COLO829 (cell line): ENCODE measurements at places on chromosomes 16 and 17.

DNA sequence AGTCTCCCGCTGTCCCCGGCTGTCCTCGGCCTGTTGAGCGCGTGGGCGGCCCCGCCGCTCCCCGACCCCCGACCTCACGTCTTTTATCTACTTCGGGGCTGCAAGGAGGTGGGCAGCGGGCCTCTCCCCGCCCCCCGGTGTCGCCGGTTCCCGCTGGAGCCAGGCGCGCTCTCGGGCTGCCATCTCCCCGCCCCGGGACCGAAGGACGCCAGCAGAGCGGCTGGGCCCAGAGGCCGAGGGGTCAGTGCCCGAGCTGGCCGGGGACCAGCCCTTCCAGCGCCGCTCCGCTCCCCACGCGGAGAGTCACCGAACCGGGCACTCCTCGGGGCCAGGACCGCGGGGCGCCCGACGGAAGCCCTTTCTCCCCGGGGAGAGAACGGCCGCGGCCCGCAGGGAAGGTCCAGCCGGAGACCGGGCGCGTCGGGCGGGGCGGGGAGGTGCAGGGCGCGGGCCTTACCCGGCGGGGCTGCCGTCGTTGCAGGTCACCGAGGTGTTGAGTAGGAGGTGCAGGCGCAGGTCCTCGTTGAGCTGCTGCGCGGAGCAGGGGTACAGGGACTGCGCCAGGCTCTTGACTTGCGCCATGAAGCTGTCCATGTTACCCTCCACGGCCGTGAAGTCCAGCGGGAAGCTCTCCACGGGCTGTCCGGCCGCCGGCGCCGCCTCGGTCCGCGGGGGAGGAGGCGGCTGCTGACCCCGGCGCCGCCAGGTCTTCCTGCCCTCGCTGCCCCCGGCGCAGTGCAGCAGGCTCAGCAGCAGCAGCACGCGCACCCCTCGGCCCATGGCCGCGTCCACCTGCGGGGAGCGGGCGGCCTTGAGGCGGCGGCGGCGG, 643 bp downstream of the NOTUM start:
- DNase-seq = no peak

DNA sequence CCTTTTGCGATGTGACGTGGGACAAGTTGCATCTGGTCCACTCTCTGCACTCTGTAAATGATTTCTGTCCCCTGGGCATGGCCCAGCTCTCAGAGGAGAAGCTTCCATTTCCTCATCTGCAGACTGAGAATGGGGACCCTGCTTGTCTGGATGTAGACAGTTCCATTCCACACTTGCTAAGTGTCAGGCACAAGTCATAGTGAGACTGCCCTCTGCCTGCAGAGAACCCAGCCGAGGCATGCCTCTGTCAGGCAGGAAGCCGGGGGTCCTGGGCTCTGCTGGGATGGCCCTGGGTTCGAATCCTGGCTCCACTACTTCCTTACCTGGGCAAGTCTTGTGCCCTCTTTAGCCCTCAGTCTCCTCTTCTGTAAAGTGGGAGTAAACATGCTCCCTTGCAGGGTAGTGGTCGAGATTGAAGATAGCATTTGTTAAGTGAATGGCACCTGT, 4.1 kb downstream of the MAP2K3 start:
- no peak for DNase-seq

GRCh38 chr16:78389009-78389498, 289.6 kb downstream of the WWOX start:
- no peak for DNase-seq

DNA sequence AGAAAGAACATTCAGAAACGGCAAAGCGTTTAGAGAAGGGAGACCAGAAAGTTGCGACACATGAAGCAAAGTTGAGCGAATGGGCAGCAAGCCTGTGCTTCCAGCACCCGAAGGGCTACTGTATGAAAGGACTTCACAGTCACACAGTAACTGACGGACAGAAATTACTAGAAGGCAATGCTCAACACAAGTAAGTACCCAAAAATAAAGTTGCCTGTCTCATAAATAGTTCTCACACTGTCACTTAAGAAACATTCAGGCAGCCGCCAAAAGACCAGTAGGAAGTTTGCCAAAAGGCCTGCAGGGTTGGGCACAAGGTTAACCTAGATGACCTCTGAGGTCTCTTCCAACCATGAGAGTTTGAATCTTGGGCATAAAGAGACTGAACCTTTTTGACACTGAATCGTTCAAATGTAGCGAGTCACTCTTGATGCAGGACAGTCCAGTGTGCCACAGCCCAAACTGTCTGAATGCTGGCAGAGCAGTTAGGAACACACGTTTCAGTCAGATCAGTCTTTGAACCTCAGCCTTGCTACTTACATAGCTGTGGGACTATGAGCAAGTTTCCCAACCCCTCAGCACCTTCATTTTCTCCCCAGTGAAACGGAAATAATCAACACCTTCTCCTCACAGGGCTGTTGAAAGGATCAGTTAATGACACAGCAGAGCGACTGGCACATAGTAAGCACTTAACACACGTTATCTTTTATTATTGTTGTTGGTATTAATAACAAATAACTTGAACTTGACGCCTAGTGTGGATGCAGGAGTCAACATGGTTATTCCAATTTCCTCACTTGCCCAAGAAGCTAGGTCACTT, 10.4 kb downstream of the NCBP3 start:
- peak; percentile 6 for DNase-seq

DNA sequence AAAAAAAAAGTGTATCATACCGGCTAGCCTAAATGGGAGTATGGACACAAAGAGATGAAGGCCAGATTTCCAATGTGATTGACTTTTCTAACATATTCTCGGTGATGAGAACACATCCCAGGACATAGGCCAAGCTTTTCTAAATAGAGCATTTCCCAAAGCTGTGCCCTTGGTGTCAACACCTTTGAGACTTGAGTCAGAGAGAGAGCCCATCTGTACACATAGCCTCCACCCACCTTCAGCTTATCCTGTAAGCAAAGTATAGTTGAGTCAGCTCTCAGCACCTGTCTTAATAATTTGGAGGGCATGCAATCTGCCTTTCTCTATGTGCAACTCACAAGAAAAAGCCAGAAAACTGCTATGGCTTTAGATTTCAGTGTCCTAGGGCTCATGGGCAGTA, 42.7 kb downstream of the SOX9 start:
- DNase-seq = no peak

DNA sequence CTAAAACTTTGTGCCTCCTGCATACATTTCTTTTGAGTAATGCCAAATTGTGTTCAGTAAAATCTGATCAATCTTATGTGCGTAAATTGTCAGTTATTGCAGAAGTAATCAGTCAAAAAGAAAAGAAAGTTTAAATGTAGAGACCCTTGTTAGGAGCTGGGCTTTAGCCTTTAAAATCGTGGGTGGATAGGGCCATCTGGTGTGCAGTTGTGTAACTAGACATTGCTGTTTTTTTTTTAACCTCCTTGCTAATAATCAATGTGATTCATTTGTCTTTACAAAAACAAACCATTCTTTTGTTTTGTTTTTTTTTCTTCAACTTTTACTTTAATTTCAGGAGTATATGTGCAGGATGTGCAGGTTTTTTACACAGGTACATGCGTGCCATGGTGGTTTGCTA, 5.3 kb upstream of the WWOX start:
- DNase-seq = no peak

DNA sequence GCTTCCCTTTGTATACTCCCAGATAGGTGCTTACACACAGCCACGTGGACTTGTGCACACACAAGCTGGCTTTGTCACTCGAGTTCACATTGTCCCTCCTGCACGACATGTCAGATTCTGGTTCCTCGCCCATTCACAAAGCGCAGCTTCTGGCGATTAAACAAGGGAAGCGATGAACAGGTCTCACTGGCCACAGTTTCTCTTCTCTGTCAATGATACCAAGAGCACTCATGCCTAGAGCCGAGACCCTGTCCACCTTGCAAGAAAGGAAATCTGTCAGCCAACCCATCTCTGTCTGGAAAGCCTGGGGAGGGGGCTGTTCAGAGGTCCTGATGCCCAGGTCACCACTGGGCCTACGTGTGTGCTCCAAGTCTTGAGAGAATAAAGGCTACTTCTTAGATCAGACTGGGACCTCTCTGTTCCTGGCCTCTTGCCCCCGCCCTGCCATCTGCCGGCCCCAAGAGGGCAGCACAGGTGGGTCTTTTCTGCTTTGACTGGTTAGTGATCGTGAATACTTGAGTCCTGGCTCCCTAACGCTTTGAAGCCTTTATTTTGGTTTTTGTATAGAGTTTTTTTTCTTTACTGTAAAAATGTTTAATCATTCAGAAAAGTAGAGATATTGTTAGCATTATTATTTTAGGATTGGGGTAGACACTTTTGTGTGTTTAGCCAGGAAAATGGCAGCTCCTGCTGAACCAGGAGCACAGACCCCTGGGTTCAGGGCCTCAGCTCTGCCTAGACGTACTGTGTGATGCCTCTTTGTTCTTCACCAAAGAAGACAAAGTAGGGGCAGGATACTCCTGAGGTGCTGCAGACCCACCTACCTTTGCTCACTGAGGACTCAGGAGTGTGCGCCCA, 104.7 kb downstream of the MRM1 start:
- peak; percentile 56 for DNase-seq

DNA sequence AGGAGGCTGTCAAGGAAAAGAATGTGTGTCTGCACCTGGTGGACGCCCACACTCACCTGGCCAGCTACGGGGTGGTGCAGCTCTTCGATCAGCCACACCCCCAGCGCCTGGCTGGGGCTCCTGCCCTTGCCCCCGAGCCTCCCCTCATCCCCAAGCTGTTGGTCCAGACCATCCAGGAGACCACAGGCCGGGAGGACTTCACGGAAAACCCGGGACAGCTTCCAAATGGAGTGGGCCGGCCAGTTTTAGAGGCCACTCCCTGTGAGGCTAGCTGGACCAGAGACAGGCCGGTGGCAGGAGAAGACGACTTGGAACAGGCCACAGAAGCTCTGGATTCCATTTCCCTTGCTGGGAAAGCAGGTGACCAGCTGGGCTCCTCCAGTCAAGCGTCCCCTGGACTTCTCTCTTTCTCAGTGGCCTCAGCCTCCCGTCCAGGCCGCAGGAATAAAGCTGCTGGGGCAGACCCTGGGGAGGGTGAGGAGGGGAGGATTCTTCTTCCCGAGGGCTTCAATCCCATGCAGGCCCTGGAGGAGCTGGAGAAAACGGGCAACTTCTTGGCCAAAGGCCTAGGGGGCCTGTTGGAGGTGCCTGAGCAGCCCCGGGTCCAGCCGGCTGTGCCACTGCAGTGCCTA, 2.2 kb downstream of the WDR81 start:
- DNase-seq = no peak

DNA sequence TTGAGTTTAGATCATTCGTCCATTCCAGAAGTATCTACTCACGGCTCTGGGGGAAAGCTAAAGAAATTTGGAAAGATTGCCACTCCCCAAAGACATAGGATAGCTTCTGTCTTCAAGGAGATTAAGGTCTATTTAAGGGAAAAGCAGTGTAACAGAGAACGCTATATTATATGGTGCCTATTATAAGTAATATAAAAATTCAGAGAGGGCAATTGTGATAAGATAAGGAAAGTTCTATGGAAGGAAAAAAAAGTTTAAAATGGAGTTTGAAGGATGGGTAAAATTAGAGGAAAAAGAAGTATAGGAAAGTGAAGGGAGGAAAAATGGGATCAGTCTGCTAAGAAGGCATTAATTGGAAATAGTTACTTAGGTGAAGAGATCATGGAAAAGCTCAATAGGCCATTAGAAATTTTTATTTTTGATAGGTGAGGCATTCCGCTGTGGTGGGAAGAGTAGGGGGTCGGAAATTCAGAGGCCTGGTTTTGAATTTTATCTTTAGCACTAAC, 690 bp upstream of the CDC27 start:
- no peak for DNase-seq

- no peak for DNase-seq
Observed at GRCh38 chr16:5175266-5175665, 77.7 kb upstream of the EEF2KMT start.

DNA sequence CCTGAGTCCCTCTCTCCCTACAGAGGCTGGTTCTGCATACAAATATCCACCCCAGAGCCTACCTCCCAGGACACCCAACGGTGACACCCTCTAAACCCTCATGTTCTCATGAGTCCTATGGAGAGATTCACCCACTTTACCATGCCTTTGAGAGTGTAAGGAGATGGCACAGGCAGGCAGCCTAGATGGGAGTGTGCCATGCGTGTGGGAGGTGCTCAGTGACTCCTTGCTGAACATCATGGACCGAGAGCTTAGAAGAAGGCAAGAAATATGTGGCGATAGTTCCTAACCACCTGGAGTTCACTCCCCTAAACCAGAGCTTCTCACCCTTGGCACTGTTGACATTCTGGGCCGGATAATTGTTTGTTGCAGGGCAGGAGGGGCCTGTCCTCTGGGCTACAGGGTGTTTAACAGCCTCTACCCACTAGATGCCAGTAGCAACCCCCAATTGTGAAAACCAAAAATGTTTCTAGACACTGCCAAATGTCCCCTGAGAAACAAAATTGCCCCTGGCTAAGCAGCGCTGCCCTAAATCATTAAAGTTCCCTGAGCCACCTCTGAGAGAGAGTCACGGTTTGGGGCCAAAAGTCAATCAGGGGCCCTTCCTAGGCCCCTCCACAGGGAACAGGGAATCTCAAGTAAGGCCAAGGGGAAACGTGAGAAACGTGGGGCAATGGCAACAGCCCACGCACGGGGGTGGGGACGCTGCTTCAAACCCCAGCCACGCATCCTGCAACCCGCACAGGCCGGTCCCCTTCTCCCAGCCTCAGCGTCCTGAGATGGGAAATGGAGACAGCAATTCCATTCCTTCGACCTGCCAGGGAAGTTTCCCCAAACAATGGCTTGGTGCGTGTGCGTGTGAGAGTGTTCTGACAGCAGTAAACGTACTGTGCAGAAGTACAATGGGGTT, 66.8 kb downstream of the C16orf78 start:
- no peak for DNase-seq

DNA sequence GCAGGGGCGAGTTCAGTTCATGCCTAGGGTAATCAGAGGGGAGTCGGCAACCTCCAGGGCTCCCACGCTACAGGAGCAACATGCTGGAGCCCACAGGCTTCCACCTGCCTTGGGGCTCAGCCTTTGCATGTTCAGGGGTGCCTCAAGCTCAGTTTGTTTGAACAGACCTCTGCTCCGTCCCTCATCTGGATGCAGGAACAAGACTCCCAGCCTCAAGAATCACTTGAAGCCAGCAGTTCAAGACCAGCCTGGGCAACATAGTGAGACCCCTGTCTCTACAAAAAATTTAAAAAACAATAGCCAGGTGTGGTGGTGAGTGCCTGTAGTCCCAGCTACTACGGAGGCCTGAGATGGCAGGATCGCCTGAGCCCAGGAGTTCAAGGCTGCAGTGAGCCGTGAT, 4.9 kb upstream of the HSD11B2 start:
- DNase-seq = no peak

- DNase-seq = no peak
Observed at GRCh38 chr17:68868708-68869107, 86.5 kb downstream of the ABCA8 start.
